ENCODE measurements at places on chromosomes 12 and 14. TPM values are rescaled to one million over a fixed set of nuclear protein-coding genes. Genes with fewer than 3 reads are reported as not detected.

The BCL2L2 gene
- 10.2 TPM for total RNA-seq

The EGLN3 gene
- 6.4 TPM for total RNA-seq

The VSIG10 gene
- total RNA-seq: 6.2 TPM

The PRB2 gene
- total RNA-seq: not detected

The SAMD4A gene
- total RNA-seq: 6.7 TPM

The TRAFD1 gene
- 27.8 TPM for total RNA-seq

Data from cardiac ventricle fibroblast (primary cell).